ENCODE measurements at places on chromosomes 12 and 14. TPM values are rescaled to one million over a fixed set of nuclear protein-coding genes. Genes with fewer than 3 reads are reported as not detected.

RDH12 gene
- total RNA-seq = not detected

NXPH4 gene
- total RNA-seq = not detected

DPPA3 gene
- not detected for total RNA-seq

CISTR gene
- total RNA-seq = not detected

C12orf50 gene
- not detected for total RNA-seq

VWF gene
- total RNA-seq = 467 TPM

CDKL1 gene
- 42.2 TPM for total RNA-seq

GUCY2C gene
- not detected for total RNA-seq

SPATS2 gene
- 15.0 TPM for total RNA-seq

WSB2 gene
- 116 TPM for total RNA-seq

PGAM5 gene
- total RNA-seq = 50.8 TPM

NTS gene
- 0.26 TPM for total RNA-seq

SYT10 gene
- total RNA-seq = not detected

Data from dermis microvascular lymphatic vessel endothelial cell (primary cell).